ENCODE measurements at places on chromosomes 6 and 20.

- DNase-seq: no peak
Observed at GRCh38 chr20:19275630-19276071, 63.2 kb downstream of the SLC24A3 start.

- no peak for DNase-seq
Observed at GRCh38 chr6:159201336-159201735, 32.1 kb downstream of the FNDC1 start.

DNA sequence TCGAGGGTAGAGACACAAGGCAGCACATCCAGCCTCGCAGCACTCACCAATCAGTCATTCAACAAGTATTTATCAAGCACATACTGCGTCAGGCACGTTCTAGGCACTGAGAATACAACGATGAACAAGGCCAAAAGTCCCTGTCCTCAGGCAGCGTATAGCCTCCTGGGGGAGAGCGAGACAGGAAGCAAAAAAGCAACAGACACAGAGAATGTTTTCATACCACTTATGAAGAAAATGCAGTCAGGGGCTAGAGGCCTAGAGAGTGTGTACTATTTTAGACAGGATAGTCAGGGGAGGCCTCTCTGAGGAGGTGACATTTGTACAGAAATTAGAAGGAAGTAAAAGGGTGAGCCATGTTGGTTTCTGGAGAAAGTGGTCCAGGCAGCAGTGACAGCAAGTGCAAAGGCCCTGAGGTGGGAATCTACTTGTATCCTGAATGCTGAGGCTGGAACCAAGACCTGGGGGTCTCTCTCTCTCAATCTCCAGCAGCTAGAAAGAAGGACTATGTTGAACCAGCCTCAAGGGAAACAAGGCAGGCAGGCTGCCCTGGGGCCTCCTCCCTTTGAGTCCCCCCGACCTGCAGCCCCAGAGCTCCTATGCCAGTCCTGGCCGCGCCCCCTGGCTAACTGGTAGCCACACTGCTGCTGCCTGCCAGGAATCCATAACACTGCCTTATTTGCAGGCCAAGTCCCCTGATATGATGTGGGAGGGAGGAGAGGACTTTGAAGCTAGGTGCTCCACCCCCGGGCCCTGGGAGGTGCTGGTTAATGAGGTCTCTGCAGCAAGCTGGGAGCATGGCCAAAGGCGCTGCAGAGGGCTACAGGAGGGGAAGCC, 151.2 kb downstream of the GRM4 start:
- DNase-seq: no peak

- DNase-seq: no peak
Observed at GRCh38 chr20:60480950-60481742, 522.9 kb downstream of the CDH26 start.

DNA sequence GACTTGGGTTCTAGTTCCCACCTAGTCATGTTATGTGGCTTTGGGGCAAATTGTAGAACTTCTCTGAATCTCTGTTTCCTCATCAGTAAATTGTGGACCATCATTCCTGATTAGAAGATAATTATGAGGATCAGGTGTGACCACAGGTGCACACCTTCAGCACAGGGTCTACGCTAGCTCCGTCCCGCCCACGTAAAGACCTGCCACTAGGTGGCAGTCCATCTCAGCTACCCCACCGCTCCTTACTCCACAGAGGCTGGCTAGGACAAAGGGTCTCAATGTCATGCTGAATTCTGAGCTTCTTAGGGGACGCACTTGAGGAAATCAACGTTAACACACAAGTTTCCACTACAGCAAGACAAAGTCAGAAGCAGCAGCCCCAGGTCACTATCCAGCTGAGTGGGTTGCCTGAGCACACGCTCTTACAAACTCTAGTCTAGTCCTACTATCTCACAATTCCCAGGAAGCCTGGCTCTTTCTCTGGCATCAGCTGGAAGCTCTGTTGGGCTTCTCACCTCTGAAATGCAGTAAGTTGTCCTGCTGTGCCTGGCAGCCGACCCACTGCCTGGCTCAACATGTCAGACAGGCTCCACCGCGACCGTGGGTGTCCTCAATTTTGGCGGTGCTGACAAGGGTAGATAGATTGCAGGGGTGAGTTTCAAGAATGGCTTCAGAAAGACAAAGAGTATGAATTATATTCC, 2.0 kb upstream of the PLCG1 start:
- no peak for DNase-seq

- no peak for DNase-seq
Observed at GRCh38 chr6:31879901-31880300, 1.1 kb upstream of the SLC44A4 start.

GRCh38 chr6:101605874-101606273, 212.4 kb downstream of the GRIK2 start:
- DNase-seq: no peak

DNA sequence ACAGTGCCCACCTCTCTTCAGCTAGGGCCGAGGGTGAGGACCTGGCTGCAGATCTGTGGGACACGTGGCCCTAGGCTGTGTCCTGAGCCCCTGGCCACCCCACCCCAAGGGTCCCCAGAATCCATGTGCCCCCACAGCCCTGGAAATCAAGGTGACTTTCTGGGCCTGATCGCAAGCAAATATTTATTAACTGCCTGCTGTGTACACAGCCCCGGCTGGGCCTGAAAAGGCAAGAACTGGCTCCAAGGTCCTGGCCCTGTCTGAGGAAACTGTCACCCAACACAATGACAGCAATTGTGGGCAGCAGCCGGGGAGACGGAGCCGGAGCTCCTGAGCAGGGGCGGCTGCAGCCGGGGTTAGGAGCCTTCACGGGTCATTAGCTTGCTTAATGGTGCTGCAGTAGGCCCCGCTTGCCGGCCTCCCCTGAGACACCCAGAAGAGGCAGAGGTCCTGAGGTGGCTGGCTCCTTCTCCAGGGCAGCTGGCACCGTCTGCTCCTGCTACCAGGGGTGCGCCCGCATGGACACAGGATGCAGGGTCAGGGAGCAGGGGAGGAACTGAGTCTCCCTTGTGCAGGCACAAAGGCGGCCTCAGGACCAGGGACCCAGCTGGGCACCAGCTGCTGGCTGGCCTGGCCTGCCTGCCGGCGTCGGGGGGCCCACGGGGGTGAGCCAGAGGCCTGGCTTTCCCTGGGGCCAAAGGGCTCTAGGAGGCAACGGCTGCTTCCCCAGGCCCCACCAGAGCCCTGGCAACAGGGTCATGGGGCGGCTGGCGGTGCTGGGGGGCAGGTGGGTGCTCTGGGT, 24.1 kb downstream of the NPEPL1 start:
- DNase-seq: no peak

GRCh38 chr6:119544325-119545175, 195.0 kb upstream of the MAN1A1 start:
- DNase-seq: no peak

GRCh38 chr6:55756531-55757031, 118.8 kb downstream of the BMP5 start:
- no peak for DNase-seq

DNA sequence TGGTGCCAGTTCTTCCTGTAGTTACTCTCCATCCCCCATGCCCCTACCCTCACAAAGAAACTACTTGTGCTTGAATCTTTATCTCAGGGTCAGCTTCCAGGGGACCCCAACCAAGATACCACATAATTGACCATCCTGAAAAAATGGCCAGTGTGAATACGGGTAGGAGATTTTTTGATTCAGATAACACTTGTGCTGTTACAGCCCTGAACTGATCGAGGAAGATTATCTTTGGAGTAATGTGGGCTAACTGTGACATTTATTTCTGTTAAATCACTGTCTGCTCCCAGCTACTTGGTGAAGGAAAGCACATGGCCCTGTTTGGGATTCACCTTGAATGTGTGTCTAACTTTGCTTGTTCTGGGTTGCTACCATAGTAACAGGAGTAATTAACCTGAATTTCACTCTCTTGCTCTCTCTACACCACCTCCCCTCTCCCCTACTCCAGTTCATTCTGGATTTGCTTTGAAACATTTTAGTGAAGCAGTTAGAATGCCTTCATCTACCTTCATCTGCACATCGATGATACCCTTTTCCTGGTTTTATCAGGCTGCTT, 219.6 kb upstream of the CHD6 start:
- DNase-seq: no peak

- DNase-seq: no peak
Observed at GRCh38 chr6:25670208-25670607, 18.2 kb downstream of the SCGN start.

- DNase-seq: no peak
Observed at GRCh38 chr20:45157962-45158361, 16.7 kb upstream of the PI3 start.

GRCh38 chr6:130944486-130944885, 117.3 kb downstream of the SMLR1 start:
- no peak for DNase-seq

DNA sequence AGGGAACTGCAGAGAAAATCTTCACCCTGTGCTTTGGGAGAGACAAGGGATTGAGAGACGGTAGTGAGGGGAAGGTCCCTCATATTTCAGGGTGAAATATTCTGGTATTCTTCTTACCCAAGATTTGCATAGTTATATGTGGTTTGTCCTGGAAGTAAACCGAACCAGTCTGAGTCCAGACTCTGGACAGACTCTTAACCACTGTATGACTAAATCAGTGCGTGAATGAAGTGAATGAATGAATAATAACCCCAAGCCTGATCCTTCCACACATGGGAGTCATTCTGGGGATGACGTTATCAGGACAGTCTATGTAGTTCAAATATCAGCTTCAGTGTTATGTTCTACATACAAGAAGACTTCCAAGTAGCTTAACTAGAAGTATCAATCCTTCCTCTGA, 690.7 kb downstream of the KIF16B start:
- DNase-seq: no peak

DNA sequence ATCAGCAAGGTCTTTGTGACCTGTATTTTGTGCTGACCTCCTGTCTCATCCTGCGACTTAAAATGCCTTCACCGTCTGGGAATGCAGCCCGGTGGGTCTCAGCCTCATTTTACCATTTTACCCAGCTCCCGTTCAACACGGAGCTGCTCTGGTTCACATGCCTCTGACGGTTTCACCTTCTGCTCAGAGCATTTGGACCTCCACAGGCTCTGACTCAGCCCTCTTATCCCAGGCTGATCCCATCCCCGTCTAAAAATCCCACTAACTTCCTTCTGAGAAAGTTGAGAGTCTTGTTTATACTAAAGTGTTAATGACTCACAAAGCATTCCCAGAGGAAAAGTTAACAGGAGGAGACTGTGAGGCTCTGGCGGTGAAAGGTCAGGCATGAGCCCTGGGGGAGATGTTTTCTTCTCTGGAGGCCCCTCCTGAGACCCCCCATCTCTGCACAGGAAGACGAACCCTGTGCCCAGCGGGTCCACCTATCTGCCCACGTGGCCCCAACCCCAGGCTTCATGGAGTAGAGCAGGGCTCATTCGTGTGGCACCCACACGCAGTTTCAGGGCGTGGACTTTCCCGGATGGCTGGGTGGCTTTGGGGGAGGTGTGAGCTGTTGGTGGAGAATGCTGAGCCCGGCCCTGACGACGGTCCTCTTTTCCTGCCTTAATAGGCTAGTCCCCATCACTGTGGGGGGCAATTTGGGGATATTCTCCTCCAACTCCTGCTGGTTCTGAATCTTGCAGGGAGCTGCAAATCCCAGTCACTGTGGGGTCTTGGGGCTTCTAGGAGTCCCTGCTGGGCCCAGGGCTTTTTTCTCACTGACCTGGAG, 3.3 kb upstream of the BIRC7 start:
- DNase-seq: no peak

GRCh38 chr6:56804996-56805395, 149.9 kb upstream of the BEND6 start:
- no peak for DNase-seq

GRCh38 chr6:146253691-146254090, 224.8 kb downstream of the GRM1 start:
- DNase-seq: no peak

GRCh38 chr6:112234601-112235000, 19.8 kb downstream of the LAMA4 start:
- no peak for DNase-seq

DNA sequence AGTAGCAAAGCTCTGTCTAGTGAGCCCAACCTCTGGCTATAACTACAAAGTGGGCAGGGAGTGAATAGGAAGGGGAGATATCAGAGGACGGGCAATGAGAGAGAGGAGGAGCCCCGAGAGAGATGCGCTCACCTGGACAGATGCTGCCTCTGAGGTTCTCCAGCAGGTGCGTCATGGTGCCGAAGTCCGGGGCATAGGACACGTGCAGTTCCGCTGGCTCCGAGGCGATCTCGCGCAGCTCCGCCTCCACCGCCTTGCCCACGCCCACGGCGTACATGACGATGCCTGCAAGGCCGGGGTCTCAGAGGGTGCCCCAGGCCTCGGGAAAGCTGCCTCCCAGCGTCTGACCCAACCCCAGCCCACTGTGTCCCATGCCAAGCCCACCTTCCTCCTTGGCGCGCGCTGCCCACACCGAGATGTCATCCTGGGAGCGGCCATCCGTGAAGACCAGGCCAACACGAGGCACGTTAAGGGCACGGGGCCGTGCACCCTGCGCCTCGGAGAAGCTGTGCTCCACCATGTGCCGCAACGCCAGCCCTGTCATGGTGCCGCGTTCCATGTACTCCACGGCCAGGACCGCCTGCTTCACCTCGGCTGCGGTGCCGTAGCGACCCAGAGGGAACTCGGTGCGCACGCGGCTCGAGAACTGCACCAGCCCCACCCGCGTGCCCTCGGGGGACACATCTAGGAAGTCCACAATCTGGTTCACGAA, 8.7 kb upstream of the RBPJL start:
- DNase-seq: no peak

GRCh38 chr20:11453430-11453829, 464.3 kb upstream of the BTBD3 start:
- no peak for DNase-seq

- no peak for DNase-seq
Observed at GRCh38 chr20:2757001-2757400, 43.4 kb downstream of the CPXM1 start.

DNA sequence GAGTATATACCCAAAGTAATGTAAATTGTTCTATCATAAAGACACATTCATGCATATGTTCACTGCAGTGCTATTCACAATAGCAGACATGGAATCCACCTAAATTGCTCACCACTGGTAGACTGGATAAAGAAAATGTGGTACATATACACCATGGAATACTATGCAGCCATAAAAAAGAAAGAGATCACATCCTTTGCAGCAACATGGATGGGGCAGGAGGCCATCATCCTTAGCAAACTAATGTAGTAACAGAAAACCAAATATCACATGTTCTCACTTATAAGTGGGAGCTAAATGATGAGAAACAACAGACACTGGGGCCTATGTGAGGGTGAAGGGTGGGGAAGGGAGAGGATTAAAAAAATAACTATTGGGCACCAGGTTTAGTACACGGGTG, 11.5 kb upstream of the TMEM200A start:
- DNase-seq: no peak

GRCh38 chr6:141548966-141549365, 583.8 kb upstream of the GJE1 start:
- DNase-seq: no peak

DNA sequence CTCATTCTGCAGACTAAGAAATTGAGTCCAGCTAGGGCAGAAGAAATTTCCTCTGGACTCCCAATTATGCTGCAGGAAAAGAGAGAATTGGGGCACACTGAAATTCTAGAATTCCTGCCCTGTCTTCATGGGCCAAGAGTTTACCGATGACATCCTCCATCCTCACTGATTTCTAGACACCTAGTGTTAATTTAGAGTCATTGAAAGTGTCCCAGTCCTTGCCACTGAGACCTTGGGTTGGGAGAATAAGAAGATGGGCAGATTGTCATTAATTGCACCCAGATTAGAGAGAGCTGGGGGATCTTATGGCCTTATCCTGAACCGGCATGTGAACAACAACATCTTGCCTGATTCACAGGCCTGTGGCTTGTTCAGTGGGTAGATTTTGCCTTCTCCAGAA, 29.0 kb downstream of the ANGPT4 start:
- DNase-seq: no peak

Measured in stimulated activated CD4-positive, alpha-beta T cell treated with anti-CD3 and anti-CD28 coated beads, Interleukin-4, amount 100 ng/mL, for 48 hours (primary cell).